Esophagus squamous epithelium (tissue), 5 donors: ENCODE measurements at places on chromosomes 6 and 20.

DNA sequence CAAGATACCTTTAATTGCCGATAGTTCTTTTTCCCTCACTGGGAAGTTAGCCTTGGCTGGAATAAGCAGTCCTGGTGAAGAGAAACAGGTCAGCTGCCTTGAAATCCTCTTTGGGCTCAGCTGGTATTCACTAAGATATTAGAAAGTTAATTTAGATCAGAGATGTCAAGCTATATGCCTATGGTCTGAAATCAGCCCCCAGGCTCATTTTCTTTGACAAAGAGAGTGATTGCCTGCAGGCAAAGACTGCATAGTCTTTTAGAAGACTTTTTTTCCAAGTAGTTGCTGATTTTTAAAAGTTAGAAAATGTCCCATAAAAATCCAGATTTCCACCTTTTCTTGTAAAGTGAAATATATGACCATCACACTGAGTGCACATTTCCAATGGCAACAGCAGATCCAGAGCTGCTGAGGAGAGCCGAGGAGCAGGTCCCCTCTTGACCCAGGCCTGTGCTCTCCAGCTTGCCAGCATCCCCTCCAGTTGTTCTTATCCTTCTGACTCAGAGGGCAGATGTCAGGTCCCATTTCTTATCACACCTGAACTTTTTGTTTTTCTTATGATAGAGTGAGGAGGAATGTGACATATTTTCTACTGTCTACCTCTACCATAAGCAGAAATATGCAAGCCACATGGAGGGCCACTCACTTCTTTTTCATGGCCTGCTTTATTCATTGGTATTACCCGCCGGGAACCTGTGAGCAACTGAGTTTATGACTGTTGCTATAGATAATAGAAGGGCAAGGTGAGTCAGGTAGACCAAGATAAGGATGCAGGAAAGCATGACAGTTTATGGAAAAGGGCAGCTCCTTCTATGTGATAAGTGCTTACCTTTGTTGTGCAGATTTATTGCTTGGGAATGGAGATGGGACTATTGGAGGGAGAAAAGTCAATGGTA lies 17.6 kb upstream of the L3MBTL3 start:
- DNase-seq, result no peak
- H3K4me1 ChIP-seq, result no peaks in the 10 kb centered on the region
- H3K36me3 ChIP-seq, result no peaks in the 10 kb centered on the region
- no peaks in the 10 kb centered on the region for H3K27me3 ChIP-seq

- no peaks in the 10 kb centered on the region for H3K36me3 ChIP-seq
- no peaks in the 10 kb centered on the region for H3K27me3 ChIP-seq
- H3K4me1 ChIP-seq, result peaks cover 19% of the 10 kb centered on the region
- no peak overlapping the region for H3K4me3 ChIP-seq
- DNase-seq, result no peak
- H3K27ac ChIP-seq, result no peak overlapping the region
These were observed 67.0 kb upstream of the DST start for GRCh38 chr6:56709650-56710049.

DNA sequence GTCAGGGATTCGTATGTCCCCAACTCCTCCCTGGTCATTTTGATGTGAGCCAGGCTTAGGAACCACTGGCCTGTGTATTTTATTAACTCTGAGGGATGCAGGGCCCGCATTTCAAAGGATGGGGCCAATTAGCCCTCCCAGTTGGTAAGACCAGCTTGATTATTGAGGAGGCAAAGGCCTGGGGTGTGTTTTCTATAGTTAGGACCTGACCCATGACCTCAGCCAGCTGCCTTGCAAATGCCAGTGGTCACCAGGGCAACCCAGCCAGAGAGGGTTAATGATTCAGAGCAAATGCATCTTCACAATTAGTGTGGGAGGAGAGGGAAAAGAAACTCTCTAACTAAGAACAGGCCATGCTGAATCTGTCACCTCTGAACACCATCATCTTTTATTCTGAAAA lies 835.4 kb downstream of the MAFB start:
- no peaks in the 10 kb centered on the region for H3K27me3 ChIP-seq
- no peak overlapping the region for H3K4me3 ChIP-seq
- DNase-seq, result no peak

- no peaks in the 10 kb centered on the region for H3K36me3 ChIP-seq
- H3K27ac ChIP-seq, result no peak overlapping the region
- no peak overlapping the region for H3K4me3 ChIP-seq
- no peaks in the 10 kb centered on the region for H3K27me3 ChIP-seq
- H3K4me1 ChIP-seq, result no peaks in the 10 kb centered on the region
These were observed 10.5 kb upstream of the TXNDC5 start for GRCh38 chr6:7921046-7921445.

DNA sequence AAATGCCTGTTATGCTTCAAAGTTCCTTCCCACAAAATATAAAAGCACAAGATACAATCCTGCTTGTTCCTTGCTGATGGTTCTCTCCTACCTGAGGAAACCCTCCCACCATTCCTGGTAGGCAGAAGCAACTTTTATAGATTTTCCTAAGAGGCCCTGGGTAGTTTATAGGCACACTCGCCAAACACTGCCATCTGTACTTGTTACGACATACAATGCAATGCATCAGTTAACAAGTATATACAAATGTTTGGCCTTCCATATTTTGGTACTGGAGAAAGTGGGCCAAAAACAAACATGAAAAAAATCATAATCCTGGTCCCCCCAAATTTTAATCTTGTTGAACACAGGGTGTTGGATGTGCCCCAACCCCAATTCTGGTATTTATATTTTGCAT lies 16.6 kb downstream of the MCM9 start:
- no peaks in the 10 kb centered on the region for H3K4me1 ChIP-seq
- H3K27ac ChIP-seq, result no peak overlapping the region
- no peak for DNase-seq
- H3K4me3 ChIP-seq, result no peak overlapping the region
- H3K36me3 ChIP-seq, result peaks cover 4% of the 10 kb centered on the region

- H3K4me1 ChIP-seq, result peaks cover 83% of the 10 kb centered on the region
- no peaks in the 10 kb centered on the region for H3K27me3 ChIP-seq
- DNase-seq, result peak; percentile 41
- peak overlapping the region; percentile 94 for H3K27ac ChIP-seq
- H3K36me3 ChIP-seq, result peaks cover 29% of the 10 kb centered on the region
These were observed 616 bp downstream of the TUBB start for GRCh38 chr6:30720738-30721197.

DNA sequence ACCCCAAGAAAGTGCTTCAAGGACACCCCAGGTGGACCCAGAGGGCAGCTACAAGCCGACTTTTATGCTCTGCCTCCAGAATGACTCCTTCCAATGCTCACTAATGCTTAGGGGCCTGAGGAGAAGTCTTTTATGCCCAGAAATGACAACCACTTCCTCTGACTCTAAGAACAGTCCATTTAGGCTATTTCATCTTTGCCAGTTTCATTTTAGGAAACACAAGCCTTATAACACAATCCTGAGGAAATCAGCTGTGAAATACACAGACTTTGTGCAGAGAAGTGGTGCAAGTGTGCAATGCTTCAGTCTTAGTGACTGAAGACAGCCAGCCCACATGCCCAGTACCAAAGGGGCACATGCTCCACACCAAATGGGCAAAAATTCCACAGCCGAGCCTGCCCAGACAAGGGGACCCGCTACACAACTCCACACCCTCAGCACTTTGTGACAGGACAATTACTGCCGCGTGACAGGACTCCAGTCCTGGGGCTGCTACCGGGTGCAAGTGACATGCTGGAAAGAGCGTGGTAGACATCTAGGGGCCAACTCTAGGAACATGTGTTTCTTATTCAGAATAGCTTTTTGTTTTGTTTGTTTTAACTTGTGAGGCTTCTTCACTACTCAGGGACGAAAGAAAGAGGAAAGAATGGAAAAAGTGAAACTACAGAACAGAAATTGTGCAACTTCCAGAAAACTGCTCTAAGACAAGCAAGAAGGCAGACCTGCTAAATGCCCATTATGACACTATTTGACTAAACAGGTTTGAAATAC lies 28.2 kb upstream of the PLAGL1 start:
- DNase-seq, result no peak
- no peaks in the 10 kb centered on the region for H3K36me3 ChIP-seq
- H3K4me3 ChIP-seq, result peak overlapping the region; percentile 26
- H3K27me3 ChIP-seq, result no peaks in the 10 kb centered on the region

GRCh38 chr6:88538130-88538706 lies 372.1 kb upstream of the CNR1 start:
- no peak for DNase-seq
- H3K4me1 ChIP-seq, result no peaks in the 10 kb centered on the region
- no peaks in the 10 kb centered on the region for H3K36me3 ChIP-seq
- H3K4me3 ChIP-seq, result no peak overlapping the region

DNA sequence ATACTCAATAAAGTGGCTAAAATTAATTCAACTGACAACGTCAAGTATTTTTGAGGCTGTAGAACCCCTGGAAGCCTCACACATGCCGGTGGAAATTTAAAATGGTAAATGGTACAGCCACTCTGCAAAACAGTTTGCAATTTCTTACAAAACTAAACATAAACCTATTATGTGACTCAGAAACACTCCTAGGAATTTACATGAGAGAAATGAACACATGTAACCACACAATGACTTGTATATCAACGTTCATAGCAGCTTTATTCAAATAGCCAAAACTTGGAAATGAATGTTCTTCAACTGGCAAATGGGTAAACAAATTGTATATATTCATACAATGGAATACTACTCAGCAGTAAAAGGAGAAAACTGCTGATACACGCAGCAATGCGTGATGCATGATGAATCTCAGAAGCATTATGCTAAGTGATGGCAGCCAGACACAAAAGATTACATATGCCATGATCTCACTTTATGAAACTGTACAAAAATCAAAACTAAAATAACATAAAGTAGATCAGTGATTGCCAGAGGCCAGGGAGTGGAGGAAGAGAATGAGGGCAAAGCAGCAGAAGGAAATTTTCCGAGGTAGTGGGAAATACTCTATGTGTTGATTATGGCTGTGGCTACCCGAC lies 112.5 kb downstream of the FAM50B start:
- no peak for DNase-seq
- H3K4me3 ChIP-seq, result no peak overlapping the region
- H3K27me3 ChIP-seq, result no peaks in the 10 kb centered on the region
- no peaks in the 10 kb centered on the region for H3K4me1 ChIP-seq

- H3K4me3 ChIP-seq, result no peak overlapping the region
- no peaks in the 10 kb centered on the region for H3K4me1 ChIP-seq
- no peak overlapping the region for H3K27ac ChIP-seq
- H3K36me3 ChIP-seq, result no peaks in the 10 kb centered on the region
These were observed 712.9 kb downstream of the UTRN start for GRCh38 chr6:144997996-144998395.

DNA sequence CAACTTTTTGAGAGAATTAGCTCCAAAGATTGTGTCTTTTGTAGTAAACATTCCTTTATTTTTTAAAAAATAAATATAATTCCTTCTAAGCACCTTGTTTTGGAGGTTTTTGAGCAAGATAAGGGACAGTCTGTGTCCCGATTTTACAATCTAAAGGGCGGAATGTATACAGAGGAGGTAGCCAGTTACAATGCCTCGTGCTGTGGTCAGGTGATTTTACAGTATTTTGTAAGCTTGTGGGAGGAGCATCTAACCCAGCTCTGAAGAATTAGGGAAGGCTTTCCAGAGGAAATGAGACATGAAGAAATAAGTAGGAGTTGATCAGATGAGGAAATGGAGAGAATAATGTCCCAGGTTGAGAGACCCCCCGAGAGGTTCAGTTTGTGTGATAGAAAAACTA lies 1.3 kb downstream of the HINT3 start:
- H3K4me1 ChIP-seq, result peaks cover 16% of the 10 kb centered on the region
- DNase-seq, result no peak
- H3K27me3 ChIP-seq, result no peaks in the 10 kb centered on the region
- H3K36me3 ChIP-seq, result peaks cover 9% of the 10 kb centered on the region
- peak overlapping the region; percentile 96 for H3K27ac ChIP-seq
